ENCODE measurements at places on chromosomes 7 and 10.
A peak's percentile ranks its signal among the peaks of the same experiment; 100 is the strongest.

DNA sequence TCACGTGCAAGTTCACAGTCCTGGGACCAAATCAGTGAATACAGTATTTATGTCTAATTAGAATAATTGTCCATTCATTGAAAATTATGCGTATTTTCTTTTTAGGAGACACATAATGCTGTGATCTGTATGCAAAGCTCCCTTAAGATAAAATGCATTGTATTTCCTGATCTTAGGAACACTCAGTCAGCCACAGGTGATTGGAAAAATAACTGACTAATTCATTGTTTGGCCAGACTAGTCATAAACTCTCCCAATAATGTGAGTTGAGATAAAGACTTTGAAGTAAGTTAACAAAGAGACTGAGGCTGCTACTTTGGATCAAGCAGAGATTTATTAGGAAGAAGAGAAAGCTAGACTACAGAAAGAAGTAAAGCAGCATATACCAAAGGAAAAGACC, 182.2 kb downstream of the GNAI1 start:
- no peak for DNase-seq

DNA sequence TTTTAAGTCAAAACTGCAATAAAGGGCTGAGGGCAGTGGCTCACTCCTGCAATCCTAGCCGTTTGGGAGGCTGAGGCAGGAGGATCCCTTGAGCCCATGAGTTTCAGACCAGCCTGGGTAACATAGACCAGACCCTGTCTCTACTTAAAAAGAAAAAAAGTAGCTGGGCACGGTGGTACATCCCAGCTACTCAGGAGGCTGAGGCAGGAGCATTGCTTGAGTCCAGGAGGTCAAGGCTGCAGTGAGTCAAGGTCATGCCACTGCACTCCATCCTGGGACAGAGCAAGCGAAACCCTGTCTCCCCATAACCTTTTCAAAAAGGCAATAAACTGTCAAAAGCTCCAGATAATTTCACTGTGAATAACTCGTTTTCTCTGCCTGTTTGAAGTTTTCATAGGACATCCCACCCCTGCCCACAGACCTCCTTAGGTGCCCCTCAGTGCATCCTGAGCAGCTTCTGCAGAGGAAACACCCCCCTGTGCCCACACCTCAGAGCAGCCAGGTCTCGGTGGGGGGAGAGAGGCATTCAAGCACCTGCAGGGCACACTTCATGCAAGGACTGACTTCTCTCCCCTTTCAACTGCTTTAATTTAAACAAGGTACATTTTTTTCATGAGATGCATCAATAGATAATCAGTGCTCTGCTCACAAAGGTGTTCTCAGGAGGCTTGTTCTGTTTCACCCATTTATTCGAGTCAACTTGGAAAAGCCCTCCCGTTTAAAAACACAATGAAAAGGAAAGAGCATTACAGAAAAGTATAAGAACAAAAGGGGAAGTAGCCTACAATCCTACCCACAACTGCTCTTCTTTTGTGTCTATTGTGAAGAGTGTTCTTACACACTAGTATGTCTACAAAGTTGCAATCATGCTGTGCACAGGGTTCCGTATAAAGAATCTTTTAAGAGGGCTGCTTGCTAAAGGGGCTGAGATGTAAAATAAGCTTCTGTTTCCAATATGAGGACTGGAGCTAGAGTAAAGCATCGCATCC, 104.9 kb downstream of the KMT2E start:
- DNase-seq: no peak

DNA sequence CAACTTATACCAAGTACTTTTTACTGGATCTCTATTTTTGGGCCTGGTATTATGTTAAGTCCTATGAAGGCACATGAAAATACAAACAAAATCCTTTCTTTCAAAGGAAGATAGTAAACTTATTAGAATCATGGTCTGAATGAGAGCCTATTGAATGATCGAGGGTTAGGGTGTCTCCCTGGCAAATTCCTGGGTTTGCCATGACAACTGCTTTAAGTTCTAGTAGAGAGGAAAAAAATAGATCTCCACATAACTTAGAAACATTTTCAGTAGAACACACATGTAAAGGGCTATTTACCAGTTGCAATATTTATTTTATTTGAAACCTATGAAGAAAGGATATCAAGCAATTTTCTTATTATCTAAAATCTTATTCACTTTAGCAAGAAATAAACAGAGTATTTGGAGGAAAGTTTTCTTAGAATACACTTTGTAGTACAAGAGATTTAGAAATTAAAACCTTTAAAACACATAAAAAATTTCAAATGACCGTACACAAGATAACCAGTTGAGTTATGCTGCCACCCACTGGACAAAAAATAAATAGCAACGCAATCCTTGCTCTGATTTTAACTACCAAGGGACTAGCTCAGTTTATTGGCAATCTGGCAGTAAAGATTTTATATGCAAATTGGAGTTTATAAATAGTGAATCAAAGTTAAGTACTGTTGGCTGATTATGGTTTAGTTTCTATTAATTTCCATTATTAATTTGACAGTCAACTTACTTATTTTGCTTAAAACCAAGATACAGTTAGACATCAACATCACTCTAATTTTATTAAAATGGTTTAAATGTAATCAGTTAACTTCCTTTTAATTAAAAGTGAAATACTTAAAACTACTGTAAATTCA, 33.9 kb downstream of the CACUL1 start:
- DNase-seq: peak; percentile 22

DNA sequence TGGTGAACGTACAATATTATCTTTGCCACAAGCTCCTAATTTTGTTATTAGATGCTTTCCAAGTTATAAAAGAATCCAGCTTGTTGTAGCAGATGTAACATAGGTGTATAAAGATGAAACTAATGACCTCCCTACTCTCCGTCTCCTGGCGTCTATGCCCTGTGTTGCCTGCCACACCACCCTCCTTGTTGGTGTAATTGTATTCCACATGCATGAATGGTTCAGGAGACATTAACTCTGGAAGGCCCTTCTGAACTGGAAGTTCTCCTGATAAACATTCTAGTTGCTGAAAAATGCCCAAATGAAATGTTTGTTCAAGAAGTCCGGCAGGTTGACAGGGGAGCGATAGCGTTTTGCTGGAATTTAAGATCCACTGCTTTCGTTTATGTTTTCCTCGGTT, 53.9 kb upstream of the SEPHS1 start:
- DNase-seq: no peak

- DNase-seq: no peak
These were observed 160.7 kb downstream of the NXPH1 start for GRCh38 chr7:8594115-8594514.

GRCh38 chr10:76504823-76505222, 1073.4 kb downstream of the LRMDA start:
- no peak for DNase-seq
